Activated T-cell treated with anti-CD3 and anti-CD28 coated beads, Interleukin-2, amount 50 U/mL, for 72 hours (primary cell): ENCODE measurements at places on chromosomes 5 and 9. TPM values are rescaled to one million over a fixed set of nuclear protein-coding genes. Genes with fewer than 3 reads are reported as not detected.

- H3K27ac ChIP-seq = no peak overlapping the region
- no peak for DNase-seq
- H3K36me3 ChIP-seq = peaks cover 5% of the 10 kb centered on the region
- no peak overlapping the region for H3K4me3 ChIP-seq
- H3K4me1 ChIP-seq = no peaks in the 10 kb centered on the region
Observed at GRCh38 chr9:98765256-98765655, 31.1 kb downstream of the ANKS6 start.

GRCh38 chr9:131943351-131943841, 136.3 kb downstream of the MED27 start:
- DNase-seq = no peak
- H3K36me3 ChIP-seq = peaks cover under 1% of the 10 kb centered on the region
- no peaks in the 10 kb centered on the region for H3K4me1 ChIP-seq
- H3K27me3 ChIP-seq = no peaks in the 10 kb centered on the region

GRCh38 chr5:148732692-148733091, 78.4 kb upstream of the HTR4 start:
- H3K36me3 ChIP-seq = no peaks in the 10 kb centered on the region
- H3K27ac ChIP-seq = no peak overlapping the region
- H3K27me3 ChIP-seq = peaks cover 21% of the 10 kb centered on the region
- no peak overlapping the region for H3K4me3 ChIP-seq
- H3K4me1 ChIP-seq = no peaks in the 10 kb centered on the region

- DNase-seq = no peak
- no peaks in the 10 kb centered on the region for H3K4me1 ChIP-seq
- H3K27me3 ChIP-seq = no peaks in the 10 kb centered on the region
- no peak overlapping the region for H3K4me3 ChIP-seq
Observed at GRCh38 chr5:134328619-134329018, 38.4 kb downstream of the CDKL3 start.

Gene LCN1
- total RNA-seq = not detected
